ENCODE measurements at places on chromosomes 11 and 22.

DNA sequence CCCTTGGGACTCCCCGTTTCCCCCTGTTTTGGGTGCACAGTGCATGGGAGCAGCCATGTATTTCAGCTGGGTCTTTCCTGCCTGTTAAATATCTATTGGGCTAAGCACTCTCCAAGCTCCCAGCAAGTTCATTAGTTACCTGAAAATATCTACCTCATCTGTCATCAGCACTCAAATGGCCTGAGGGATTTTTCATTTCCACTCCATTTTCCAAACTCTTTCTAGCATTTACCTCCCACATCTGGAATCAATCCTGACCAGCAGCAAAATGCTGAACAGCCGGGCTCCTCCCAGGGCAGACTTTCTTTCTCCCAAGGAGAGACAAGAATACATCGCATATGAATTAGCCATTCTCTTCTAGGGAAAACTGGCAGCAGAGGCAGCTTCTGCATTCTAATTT lies 273.5 kb upstream of the MPPED2 start:
- no peak for DNase-seq

- DNase-seq: no peak
These were observed 20.7 kb upstream of the AIFM3 start for GRCh38 chr22:20946080-20946986.

- DNase-seq: no peak
These were observed 4.4 kb downstream of the TSPO start for GRCh38 chr22:43155789-43156188.

DNA sequence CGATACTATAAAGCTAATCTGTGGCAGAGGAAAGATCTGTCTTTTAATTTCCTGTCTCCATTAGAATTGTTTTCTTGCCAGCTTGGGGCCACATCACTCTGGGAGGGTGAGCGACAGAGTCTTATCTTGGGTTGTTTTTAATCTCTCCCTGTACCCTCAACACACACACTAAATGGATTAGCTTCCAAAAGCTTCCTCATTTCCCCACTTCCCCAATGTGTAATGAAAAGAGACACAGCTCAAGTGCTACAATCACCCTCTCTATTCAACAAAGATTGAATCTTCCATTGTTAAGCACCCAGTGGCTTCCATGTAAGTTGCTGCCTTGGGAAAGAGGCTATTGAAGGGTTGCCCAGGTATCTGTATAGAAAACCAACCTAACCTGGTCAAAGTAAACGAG lies 6.1 kb upstream of the ASCL3 start:
- DNase-seq: no peak

- no peak for DNase-seq
These were observed 17.2 kb upstream of the UVRAG start for GRCh38 chr11:75797792-75798191.

DNA sequence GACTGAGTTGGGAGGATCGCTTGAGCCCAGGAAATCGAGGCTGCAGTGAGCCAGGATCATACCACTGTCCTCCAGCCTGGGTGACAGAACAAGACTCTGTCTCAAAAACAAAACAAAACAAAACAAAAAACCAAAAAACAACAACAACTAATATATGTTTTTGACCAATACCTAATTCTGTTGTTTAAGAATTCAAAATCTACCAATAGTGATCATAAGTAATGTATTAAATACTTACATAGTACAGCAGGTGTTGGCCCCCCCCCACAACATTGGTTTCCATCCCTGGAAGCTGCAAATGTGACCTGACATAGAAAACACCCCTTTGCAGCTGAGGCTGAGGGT lies 74.7 kb downstream of the KCNQ1 start:
- no peak for DNase-seq

DNA sequence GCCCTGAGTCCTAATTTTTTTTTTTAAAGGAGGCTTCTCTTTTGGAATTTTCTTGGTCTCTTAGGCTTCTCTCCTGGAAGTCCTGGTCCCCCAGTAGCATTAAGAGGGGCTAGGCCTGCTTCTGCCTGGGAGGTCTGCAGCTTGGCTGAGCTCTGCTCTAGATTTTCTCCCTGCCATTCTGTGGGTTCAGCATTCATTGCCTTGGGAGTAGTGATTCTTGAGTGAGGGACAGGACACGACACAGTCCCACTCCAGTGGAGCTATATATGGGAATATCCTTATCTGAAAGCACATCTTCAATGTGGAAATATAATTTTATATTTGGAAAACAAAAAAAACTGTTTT lies 3.7 kb downstream of the IGSF22 start:
- DNase-seq: no peak

GRCh38 chr22:48233586-48233985 lies 1471.1 kb downstream of the TBC1D22A start:
- DNase-seq: no peak

DNA sequence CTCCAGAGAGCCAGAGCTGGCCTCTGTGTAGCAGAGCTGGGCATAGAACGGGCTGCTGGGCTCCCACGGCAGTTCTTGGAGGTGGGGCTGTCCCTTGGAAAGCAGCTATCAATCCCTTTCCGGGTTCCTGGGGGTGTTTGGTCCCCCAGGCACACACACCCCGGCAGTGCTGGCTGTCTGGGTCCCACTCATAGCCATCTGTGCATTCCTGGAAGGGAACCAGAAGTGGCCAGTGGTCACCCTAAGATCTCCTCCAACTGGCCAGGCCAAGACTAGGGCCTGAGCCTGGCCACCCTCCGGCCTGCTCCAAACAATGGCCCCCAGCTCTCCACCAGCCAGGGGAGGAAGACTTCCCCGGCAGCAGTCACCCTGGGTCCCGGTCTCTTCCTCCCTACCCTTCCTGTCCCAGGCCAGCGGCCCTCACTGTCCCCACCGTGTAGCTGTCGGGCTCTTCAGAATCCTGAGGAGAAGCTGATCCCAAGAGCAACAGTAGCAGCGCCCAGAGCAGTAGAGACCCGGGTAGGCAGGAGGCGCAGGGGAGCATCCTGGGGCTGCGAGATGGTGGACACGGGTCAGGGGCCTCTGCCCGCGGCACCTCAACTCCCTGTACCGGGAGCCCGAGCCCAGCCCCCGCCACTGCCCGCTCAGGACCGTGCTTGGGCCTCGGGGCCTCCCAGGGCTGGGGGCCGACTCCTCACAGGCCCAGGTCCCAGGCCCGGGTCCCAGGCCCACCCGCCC lies 620 bp downstream of the EFEMP2 start:
- no peak for DNase-seq
